CD4-positive, alpha-beta T cell treated with Interleukin-12 subunit alpha and Interleukin-12 subunit beta, for 1 hour (primary cell): ENCODE measurements at places on chromosomes 16 and 17.
A peak's percentile ranks its signal among the peaks of the same experiment; 100 is the strongest.

- DNase-seq: no peak
These were observed 77.0 kb downstream of the CDH11 start for GRCh38 chr16:65044873-65045272.

DNA sequence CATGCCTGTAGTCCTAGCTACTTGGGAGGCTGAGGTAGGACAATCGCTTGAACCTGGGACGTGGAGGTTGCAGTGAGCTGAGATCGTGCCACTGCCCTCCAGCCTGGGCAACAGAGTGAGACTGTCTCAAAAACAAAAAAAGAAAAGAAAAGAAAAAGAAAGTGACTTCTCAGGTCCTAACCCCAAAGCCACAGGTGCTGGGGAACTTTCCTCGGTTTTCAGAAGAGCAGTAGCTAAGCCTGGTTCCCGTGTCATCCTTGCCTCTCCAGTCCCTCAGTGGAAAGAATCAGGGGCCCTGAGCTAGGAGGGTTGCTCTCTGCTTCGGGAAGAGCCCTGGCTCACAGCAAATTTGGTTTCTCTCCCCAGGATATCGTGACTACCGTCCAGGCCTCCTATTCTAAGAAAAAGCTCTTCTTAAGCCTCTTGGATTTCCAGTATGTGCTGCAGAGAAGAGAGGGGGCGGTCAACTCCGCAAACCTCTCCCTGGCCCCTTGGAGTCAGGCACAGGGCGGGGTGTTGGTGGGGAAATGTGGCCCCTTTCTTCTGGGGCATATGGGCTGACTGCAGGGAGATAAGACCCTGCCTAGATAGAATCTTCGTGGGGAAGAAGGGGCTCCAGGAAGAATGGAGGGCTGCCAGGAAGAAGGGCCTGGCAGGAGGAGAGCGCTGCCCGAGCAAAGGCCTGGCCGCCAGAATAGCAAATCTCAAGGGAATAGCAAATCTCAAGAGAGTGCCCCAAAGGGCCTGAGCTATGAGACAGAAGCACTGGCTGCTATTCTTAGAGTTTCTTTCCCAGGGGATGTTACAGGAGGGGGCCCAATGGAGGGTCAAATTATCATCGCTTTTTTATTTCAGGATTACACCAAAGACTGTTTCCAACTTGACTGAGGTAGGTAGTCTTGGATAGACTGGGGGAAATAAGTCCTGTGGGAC lies 8.3 kb upstream of the NLRC5 start:
- no peak for DNase-seq

GRCh38 chr17:65674246-65675045 lies 113.0 kb upstream of the AXIN2 start:
- no peak for DNase-seq

DNA sequence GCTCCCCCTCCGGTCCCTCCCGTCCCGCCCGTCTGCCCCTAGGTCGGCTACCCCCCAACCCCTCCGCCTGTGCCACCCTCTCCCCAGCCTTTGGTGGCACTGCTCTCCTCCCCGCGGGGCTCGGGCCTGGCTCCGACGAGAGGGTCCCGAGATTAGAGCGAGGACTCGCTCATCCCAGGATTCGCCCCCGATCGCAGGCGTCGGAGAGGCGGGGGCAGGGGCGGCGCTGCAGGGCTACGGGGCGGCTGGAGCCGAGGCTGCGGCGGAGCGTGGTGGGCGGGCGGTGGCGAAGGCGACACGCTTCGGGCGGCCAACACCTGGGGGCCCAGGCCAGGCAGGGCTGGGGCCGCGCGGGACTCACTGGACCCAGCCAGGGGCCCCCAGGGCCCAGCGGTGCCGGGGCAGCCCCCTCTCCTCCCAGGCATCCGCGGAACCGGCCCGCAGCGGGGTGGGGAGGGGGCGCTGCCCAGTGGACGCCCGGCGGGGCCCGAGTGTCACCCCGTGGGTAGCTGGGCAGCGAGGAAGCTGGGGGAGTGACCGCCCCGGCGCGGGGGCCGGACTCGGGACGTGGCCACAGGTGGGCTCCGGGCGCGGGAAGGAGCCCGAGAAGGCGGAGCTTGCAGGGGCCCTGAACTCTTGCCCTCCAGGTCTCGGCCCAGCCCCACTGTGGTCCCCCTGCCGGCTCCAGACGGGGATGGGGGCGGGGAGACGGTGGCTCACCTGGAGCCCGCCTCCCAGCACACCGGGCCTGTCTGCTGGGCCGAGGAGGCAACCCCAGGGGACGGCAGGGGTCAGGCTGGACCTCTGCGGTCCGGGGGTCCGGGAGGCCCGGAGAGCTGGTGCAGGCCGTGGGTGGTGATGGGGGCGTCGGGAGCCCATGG lies 1.5 kb downstream of the MGAT5B start:
- no peak for DNase-seq

DNA sequence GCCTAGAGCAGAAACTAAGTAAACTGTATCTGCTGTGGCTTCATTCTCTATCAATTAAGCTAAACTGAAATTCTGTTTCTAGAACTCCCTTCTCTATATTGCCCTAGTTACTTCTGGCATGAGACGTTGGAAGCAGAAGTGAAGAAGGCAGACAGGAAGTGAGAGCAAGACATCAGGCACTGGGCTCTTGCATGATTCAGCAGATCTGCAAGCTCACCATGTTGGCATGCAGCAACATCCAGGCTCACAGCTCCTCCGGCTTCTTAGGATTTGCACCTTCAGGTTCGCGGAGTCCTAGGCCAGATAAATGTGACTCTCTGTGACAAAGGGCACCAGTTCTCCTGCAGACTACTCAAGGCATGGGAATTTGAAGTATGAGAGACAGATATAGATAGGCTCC lies 148.3 kb downstream of the CDH8 start:
- peak; percentile 0 for DNase-seq

GRCh38 chr16:57572978-57573728 lies 30.7 kb downstream of the ADGRG5 start:
- no peak for DNase-seq

DNA sequence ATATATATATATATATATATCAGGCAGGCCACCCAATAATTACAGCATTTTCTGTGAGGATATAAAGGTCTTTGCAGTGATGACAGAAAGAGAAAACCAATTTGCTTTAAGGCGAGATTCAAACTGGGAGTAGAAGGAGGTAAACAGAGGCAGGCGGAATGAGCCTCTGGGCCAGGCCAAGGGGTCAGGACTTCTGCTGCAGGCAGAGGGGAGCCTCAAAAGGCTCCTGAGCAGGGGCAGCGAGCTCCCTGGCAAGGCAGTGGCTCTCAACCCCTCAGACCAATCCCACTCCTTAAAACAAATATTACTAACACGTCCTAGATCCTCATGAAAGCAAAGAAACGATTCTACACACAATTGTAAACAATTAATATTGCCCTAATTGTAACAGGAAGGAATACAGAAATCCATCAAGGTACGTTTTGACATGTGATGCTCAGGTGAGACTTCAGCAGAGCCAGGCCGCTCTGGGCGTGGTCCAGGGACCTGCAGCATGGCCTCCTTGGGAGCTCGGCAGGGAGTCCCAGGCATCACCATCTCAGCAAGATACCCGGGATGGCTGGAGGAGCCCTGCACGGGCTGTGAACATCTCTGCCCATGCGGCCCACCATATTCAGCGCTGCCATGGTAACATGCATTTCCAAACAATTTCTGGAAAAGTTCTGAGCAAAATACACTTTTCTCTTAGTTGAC lies 18.4 kb downstream of the FBXO31 start:
- DNase-seq: no peak

- peak; percentile 73 for DNase-seq
These were observed 51.8 kb downstream of the SMPD3 start for GRCh38 chr16:68396481-68396880.
